AG04449 (cell line): ENCODE measurements at places on chromosomes 16 and 17.

- no peak for DNase-seq
These were observed 14.6 kb upstream of the CCDC154 start for GRCh38 chr16:1458977-1459341.

DNA sequence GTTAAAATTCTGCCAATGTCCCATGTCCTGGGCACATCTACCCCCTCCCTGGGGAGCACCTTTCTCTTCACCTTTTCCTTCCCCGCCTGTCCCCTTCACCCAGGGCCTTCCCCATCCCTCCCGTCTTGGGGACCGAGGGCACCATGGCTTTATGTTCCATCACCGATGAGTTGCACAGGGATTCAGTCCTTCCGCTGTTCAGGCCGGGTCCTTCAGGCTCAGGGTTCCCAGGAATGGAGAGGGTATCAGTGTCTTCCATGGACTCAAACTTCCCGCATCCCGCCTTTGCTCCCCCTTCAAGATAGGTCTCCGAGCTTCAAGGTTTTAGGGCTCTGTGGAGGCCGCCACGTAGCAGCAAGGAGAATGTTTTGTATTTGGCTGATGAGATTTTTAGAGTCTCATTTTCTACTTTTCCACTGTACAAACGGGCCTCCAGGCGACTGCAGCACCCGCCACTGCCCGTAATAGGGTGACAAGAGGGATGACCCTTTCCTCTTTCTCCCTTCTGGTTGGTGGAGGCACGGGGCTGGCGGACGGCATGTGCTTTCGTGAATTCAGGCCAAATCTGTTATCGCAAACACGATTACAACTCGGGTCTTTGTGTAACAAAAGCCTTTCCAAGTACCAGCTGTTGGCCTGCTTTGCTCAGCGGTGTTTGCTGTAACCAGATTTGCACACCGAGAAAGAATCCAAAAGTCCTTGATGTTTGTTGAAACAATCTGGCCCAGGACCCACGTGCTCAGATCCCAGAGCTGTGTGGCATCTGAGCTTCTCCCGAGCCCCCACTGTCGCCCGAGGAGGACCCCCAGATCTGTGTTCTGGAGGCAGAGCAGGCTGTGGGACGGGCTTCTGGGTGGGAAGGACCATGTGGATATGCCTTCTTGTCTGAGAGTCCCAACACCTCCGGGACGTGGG lies 236.3 kb downstream of the SEC14L1 start:
- DNase-seq = no peak

DNA sequence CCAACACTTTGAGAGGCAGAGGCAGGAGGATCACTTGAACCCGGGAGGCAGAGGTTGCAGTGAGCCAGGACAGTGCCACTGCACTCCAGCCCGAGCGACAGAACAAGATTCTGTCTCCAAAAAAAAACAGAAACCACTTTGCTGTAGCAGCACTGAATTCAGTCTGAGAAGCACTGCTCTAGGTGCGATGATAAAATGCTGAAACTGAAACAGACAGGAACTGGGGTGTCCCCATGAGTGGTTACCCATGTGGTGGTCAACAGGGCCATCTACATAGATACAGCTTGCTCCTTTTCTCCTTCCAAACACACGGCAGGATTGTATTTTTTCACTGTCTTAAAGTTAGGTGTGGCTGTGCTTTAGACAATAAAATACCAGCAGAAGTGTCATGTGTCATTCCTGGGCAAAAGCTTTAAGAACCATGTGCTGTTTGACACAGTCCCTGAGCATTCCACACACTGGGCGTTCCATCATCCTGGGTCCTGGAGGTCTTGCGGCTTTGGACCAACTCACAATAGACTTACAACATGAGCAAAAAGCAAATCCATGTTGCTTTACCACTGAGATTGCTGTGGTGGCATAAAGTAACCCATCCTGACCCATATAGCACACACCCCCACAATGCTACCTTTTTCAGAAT lies 11.5 kb downstream of the GAS7 start:
- DNase-seq = no peak

DNA sequence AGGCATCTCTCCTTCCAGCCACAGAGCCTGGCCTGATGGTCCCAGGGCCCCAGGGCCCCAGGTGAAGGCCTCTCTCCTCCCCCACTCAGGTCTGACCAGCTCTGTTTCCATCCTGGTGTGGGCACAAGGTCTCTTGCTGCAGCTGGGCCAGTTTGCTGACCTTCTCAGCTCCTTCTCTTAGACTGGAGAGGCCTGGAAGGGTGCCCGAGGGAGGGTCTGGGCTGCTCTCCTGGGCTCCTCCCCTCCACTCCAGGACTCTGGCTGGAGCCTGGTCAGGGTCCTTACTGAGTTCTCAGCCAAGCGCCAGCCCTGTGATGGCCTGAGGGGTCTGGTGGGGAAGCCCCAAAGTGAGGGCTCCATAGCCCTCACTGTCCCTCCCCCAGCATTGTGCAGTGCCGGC lies 12.4 kb downstream of the SOCS3 start:
- no peak for DNase-seq

DNA sequence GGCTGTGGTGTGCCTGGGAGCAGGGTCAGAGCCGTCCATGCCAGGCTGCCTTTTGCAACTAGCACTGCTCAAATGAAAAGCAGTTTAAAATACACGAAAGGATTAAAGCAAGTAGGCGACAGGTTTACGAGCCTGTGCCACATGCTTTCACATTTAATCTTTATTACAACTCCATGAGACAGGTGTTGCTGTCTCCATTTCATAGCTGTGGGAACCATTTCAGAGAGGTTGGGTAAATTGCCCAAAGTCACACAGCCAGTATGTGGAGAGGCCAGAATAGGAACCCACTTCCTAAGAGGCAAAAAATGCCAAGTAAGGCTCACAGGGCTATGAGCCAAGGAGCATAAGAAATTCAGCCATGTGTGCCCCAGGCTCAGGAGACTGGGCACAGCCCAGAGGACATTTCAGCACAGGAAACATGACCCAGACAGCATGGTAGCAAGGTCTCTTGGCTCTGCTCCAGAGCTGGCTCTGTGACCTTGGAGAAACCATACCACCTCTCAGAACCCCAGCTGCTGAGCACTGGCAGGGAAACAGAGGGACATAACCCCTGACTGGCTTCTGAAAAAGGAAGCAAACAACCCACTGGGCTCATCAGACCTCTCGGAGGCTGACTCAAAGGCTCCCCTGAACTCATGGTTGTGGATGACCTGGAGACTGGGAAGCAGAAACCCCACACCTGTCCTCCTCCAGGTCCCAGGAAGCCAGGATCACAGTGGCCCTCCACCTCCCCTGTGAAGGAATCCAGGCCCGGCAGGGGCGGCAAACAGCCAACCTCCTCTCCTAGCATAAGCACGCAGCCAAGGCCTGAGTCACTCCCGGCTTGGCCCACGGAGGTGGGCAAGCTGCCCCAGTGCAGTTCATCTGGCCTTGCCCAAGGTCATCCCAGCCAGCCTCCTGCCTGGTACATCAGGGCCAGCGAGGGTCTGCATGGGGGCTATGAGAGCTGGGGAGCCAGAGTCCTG lies 40.3 kb upstream of the MRPS23 start:
- DNase-seq = no peak

- no peak for DNase-seq
These were observed at the start of gene HOXB9 for GRCh38 chr17:48626245-48627117. TSS of gene HOXB9 (minus strand) at chr17:48626358. CDS start at chr17:48626269, 89 bp downstream.

DNA sequence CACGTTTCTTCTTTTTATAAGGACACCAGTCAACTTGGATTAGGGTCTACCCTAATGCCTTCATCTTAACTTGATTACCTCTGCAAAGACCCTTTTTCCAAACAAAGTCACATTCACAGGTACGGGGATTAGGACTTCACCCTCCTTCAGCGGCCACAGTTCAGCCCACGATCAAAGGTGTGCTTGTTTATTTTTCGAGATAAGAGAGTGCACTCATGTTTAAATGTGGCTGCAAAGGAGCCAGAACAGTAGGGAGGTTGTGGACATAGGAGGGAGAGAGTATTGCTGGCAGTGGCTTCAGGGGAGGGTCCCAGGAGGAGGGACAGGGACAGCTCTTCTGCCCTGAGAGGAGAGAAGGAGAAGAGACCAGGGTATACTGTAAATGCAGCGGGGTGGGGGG lies 46.7 kb downstream of the MGAT5B start:
- no peak for DNase-seq

DNA sequence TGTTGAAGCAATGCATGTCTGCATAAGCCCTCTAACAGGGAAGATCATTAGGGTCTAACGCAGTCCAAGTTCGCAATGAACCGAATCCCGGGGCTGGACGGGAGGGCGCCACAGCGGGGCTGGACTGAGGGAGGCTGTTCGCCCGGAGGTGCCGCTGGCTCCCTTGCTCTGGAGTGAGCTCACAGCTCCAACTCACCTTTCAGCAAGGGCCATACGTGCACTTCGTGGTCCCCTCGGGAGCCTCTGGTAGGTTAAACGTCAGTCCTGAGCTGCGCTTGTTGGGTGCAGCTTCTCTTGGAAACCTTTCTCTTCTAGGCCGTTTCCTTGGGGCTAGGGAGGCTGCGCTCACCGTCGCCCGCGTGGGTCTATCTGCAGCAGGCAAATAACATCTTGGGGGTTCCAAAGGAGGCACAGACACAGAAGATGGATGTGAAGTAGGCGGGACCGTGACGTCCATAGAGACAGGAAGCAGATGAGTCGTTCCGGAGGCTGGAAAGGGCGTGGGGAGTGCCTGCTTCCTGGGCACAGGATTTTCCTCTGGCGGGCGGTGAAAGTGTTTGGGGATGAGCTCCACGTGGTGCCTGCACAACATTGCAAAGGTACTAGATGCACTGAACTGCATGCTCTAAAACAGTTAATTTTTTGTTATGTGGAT lies 21.9 kb downstream of the ATP2C2 start:
- no peak for DNase-seq
